Activated naive CD8-positive, alpha-beta T cell treated with anti-CD3 and anti-CD28 coated beads, Interleukin-2, amount 10 ng/mL, durations not matched to agents 7 days and 5 days (primary cell): ENCODE measurements at places on chromosomes 12 and 14. TPM values are rescaled to one million over a fixed set of nuclear protein-coding genes. Genes with fewer than 3 reads are reported as not detected.

GRCh38 chr12:46585854-46586621, 213.5 kb upstream of the SLC38A2 start:
- peak; percentile 59 for DNase-seq

Gene BCL2L14
- 4.9 TPM for total RNA-seq

Gene TMEM63C
- total RNA-seq: 1.4 TPM

DNA sequence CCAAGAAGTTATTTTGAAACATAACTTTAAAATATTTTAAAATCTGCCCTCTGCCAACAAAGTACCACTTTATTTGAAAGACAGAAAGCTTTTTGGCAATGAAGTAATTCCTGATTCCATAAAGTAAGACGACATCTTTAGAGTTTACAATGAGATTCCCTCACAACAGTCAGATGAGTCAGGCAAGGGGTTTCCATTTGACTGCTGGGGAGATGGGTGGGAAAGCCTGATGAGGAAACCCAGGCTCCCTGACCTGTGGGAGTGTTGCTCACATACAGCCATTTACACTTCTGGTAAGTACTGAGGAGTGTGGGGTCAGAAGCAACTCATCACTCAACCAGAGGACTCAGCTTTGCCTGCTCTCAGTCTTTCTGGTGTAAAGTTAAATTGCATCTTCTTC, 10.2 kb downstream of the KITLG start:
- no peak for DNase-seq

Gene TSHR
- 0.37 TPM for total RNA-seq

- no peak for DNase-seq
These were observed 376.4 kb downstream of the SNAPC1 start for GRCh38 chr14:62138593-62138992.

DNA sequence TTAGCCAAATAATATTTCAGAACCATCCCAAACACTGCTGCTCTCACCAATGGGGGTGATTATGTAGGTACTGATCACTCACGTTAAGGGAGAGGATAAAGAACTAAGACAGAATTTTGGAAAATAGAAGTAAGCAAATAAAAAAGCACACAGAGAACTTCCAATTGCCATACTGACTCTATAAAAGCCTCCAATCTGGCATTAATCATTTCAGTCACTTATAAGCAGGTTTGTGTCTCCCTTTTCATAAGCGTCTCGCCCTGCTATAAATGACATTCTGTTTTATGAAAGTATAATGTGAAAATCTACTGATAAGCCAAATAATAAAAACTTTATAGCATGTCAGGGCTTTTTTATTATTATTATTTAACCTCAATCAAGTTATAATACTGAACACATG, 435.2 kb downstream of the ETNK1 start:
- DNase-seq: no peak

Gene AKT1
- total RNA-seq: 181 TPM
